ENCODE measurements at places on chromosomes 6 and 20. TPM values are rescaled to one million over a fixed set of nuclear protein-coding genes. Genes with fewer than 3 reads are reported as not detected.

TNFRSF6B gene
- total RNA-seq, result 10.3 TPM

TSBP1 gene
- not detected for total RNA-seq

ADGRG6 gene
- 8.7 TPM for total RNA-seq

MATN4 gene
- total RNA-seq, result not detected

MUC21 gene
- total RNA-seq, result not detected

RBPJL gene
- not detected for total RNA-seq

MROH8 gene
- total RNA-seq, result 5.8 TPM

PYGB gene
- total RNA-seq, result 268 TPM

POPDC3 gene
- 53.4 TPM for total RNA-seq

FAM83C gene
- 0.49 TPM for total RNA-seq

DUSP15 gene
- total RNA-seq, result 23.6 TPM

GNRH2 gene
- 5.3 TPM for total RNA-seq

SLC35D3 gene
- total RNA-seq, result 2.4 TPM

DYNLT2 gene
- 1.9 TPM for total RNA-seq

ERVFRD-1 gene
- not detected for total RNA-seq

SERINC3 gene
- total RNA-seq, result 82.9 TPM

NKX2-2 gene
- not detected for total RNA-seq

WFDC10B gene
- total RNA-seq, result not detected

ABHD16B gene
- not detected for total RNA-seq

CRIP3 gene
- 5.2 TPM for total RNA-seq

CCDC28A gene
- 6.4 TPM for total RNA-seq

CST3 gene
- 256 TPM for total RNA-seq

RUNX2 gene
- 1.9 TPM for total RNA-seq

CAPN11 gene
- not detected for total RNA-seq

PCSK2 gene
- total RNA-seq, result 0.12 TPM

RPN2 gene
- 150 TPM for total RNA-seq

GCNT2 gene
- 21.4 TPM for total RNA-seq

REM1 gene
- total RNA-seq, result not detected

FYN gene
- 90.5 TPM for total RNA-seq

FLRT3 gene
- total RNA-seq, result 2.5 TPM

ID1 gene
- 596 TPM for total RNA-seq

ENPP4 gene
- 7.5 TPM for total RNA-seq

PRL gene
- not detected for total RNA-seq

SMIM13 gene
- 8.9 TPM for total RNA-seq

ARMH2 gene
- not detected for total RNA-seq

OCSTAMP gene
- total RNA-seq, result not detected

B3GAT2 gene
- 0.92 TPM for total RNA-seq

C6orf120 gene
- total RNA-seq, result 58.4 TPM

RIPOR3 gene
- total RNA-seq, result 3.8 TPM

PKHD1 gene
- total RNA-seq, result not detected

SNAP25 gene
- total RNA-seq, result 1.9 TPM

ZNF322 gene
- 18.1 TPM for total RNA-seq

CDH4 gene
- total RNA-seq, result 0.80 TPM

MYL9 gene
- 882 TPM for total RNA-seq

DEFB132 gene
- total RNA-seq, result not detected

OXT gene
- not detected for total RNA-seq

CGA gene
- 0.53 TPM for total RNA-seq

CST7 gene
- not detected for total RNA-seq

AHCY gene
- total RNA-seq, result 263 TPM

POM121L2 gene
- total RNA-seq, result 0.18 TPM

TMEM244 gene
- total RNA-seq, result not detected

PCMTD2 gene
- total RNA-seq, result 157 TPM

GMPR gene
- total RNA-seq, result 9.4 TPM

CDH26 gene
- total RNA-seq, result 1.6 TPM

ULBP3 gene
- total RNA-seq, result 12.8 TPM

TXLNB gene
- total RNA-seq, result 17.5 TPM

SLC22A7 gene
- not detected for total RNA-seq

RNF144B gene
- total RNA-seq, result 1.1 TPM

CLVS2 gene
- total RNA-seq, result 0.04 TPM

All from cardiac muscle cell (in vitro differentiated cells and primary cell).